ENCODE measurements at places on chromosomes 13 and 19.
A peak's percentile ranks its signal among the peaks of the same experiment; 100 is the strongest.

GRCh38 chr13:60134376-60134775 lies 29.4 kb downstream of the DIAPH3 start:
- DNase-seq, result no peak

DNA sequence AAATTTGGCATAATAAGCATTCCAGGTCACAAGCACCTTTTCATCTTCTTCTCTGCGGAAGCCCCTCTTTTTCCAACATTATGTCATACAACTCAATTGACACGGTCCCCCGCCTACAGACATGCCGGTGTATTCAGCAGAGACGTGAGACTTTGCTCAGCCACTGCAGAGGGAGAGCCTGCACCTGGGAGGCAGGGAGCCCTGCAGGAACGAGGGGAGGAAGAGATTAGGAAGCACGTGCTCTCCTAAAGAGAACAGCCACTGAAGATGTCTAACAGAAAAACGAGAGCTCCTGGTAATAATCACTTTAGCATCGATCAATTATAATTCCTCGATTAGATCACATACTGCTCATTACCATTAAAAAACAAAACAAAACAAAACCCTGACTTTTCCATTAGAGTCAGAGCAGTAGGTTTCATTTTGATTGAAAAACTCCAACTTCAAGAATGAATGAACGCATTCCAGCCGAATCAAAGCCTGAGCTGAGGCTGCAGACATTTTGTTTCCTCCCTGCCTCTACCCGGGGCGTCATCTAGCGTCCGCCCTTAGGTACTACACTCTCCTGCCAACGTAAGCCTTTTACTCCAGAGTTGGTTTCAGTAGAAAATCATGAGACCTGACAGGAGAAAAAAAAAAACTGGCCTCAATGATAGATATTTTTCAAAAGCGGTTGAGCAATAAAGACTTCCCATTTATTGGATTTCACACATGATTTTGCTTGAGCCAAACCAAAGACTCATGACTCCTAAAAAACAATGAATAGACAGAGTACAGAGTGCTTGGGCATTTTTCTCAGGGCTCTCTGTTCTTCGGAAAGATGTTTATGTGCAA lies 194.5 kb downstream of the KATNAL1 start:
- peak; percentile 75 for DNase-seq

GRCh38 chr19:8321986-8322637 lies 816 bp downstream of the RPS28 start:
- DNase-seq, result no peak

- no peak for DNase-seq
Measured at GRCh38 chr13:100442095-100442832, 146.3 kb downstream of the GGACT start.

- DNase-seq, result peak; percentile 8
Measured at GRCh38 chr13:102845289-102845629, 573 bp upstream of the ERCC5 start.

DNA sequence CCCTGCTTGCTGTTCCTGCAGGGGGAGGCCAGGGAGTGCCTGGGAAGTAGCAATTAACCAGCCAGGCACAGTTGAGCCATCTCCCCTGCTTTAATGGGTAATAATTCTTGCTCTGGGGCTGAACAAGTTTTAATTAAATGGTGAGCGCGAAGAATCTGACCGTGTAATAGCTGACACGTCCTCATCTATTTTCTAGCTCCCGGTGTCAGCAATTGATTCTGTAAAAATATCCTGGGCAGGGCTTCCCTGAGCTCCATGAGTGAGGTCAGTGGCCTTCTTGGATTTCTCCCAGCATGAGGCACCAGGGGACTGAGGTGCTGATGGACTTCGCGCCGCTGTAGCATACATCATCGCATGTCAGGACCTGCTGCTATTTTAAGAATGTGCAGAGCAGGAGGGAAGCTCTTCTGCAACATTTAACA lies 26.9 kb downstream of the SIPA1L3 start:
- DNase-seq, result no peak

DNA sequence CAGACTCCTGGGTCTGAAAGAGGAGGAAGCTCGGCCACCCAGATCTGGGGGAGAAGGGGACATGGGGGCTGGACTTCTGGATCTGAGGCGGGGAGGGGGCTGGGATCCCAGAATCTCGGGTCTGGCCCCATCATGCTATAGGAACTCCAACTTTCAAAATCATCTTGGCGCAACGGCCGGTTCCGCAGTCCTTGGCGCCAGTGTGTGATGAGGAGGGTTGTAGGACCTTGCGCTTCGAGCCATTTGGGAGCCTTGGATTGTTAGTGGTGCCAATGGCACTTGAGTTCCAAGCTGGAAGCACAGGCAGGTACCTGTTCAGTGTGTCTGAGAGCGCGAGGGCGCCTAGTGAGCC lies 324 bp downstream of the RUVBL2 start:
- DNase-seq, result no peak

- no peak for DNase-seq
Measured at GRCh38 chr13:94079876-94080275, 399.6 kb downstream of the DCT start.

DNA sequence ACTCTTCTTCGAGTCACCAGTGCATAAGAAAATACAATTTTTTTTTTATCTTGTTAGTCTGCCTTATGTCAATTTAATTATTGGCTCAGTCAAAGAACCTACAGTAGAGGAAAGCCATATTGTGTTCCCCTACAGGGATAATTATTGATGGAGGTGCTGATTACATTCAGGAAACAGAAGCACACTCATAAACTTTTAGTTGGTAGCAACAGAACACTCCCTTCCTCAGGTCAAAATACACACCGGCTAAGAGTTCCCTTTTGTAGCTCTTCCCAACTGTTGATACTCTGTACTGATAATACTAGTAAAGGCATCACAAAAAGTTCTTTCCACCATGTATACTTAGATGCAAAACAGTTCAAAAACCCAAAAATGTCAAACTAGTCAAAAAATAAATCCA lies 18.4 kb downstream of the FOXO1 start:
- no peak for DNase-seq

GRCh38 chr13:43388282-43389034 lies 365.1 kb downstream of the DNAJC15 start:
- no peak for DNase-seq

GRCh38 chr13:50140153-50140552 lies 124.9 kb downstream of the KCNRG start:
- DNase-seq, result no peak

GRCh38 chr19:42422901-42423461 lies 4.2 kb downstream of the LIPE start:
- peak; percentile 32 for DNase-seq

All from activated T-cell treated with anti-CD3 and anti-CD28 coated beads, Interleukin-2, amount 50 U/mL, for 4 hours (primary cell).